T1000 (cell line): ENCODE measurements at places on chromosomes 16 and 17.

GRCh38 chr17:39485555-39485954, 24.3 kb downstream of the CDK12 start:
- peak; percentile 53 for DNase-seq

DNA sequence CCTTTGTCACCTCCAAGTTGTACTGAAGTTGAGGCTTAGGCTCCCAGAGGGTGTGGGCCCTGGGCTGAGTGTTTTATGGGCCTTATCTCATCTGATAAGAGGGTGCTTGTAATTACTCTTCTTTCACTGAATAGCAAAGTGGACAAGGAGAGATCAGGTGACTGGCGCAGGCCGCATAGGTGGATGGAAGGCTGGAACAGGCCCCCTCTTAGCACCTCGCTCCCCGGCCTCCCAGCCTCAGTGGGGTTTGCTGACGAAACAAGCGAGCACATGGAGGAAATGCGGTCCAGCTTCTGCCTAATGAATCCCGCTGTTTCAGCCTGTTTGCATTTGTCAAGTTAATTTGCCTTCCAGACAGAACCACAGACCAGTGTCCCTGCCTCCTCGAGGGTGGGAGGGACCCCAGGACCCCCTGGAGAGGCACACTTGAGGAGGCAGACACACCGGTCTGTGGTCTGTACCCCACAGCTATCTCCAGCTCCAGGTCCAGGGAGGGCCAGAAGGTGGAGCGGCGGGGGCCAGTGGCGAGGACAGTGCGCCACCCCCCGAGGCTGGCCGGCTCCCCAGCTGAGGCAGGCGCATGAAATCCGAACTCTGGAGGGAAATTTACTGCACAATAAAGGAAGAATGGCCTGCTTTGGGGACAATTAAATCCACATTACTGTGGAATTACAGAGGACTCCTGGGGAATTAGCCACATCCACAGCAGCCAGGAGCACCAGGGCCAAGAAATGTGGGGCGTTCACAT, 123.4 kb downstream of the NTN1 start:
- DNase-seq = no peak

DNA sequence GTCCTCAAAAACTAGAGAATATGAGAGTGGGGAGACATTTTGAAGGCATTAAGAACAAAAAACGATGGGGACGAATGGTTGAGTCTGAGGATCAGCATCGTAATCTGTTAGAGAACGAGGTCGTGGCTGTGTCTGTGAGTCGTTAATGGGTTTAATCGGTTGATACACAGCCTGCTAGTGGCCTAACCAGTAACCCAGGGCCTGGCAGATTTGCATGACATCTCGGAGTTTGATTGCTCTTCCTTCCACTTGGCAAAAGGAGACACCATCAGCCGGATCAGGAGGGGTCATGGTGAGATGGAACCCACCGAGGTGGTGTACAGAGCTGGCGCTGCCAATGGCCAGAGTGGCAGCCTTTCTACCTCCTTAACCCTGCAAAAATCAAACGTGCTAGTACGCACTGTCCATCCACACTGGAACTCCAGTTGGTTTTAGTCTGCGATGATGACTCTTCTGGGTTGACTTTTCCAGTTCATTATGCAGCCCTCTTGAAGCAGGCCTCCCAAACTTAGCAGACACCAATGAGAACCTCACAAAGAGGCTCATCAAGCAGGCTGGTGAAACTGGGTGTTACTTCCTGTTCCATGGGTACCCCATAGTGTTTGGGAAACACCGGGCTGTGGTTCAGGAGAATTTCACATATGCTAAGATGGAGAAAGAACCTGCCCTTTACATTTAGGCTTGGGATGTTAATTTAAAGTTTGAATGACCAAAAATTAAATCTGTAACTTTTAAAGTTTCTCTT, 4.1 kb downstream of the HS3ST3B1 start:
- no peak for DNase-seq

- no peak for DNase-seq
Measured at GRCh38 chr16:56087626-56088025, 103.7 kb upstream of the GNAO1 start.

GRCh38 chr17:40022497-40022896, 7.3 kb downstream of the CSF3 start:
- DNase-seq = no peak

GRCh38 chr16:17301184-17301583, 169.6 kb downstream of the XYLT1 start:
- DNase-seq = no peak

- DNase-seq = no peak
Measured at GRCh38 chr17:31856750-31857149, 2.3 kb downstream of the COPRS start.

DNA sequence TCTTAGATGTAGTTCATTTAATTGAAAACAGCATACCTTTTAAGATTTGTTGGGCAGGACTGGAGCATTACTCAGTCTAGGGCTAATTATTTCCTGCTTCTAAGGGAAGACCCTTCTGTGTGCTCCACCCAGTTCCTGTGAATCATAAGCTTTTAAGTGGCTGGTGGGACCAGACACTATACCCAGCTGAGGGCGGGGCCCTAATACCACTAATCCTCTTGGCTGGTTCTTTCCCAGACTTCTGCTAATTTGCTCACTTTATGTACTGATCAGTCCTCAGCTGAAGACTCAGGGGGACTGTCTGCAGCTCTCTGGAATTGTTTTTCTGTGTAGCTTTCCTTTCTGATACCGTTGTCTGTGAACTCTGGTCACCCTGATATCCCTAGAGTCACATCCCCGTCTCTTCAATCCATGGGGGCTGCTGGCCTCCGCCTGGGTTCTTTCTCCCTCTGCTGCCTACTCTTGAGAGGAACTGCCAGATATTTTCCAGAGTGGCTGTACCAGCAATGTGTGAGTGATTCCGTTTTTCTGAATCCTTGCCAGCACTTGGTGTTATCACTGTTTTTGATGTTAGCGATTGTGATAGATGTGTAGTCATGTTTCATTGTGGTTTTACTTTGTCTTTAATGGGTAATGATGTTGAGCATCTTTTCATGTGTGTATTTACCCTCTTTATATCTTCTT, 35.1 kb downstream of the MFSD11 start:
- DNase-seq = peak; percentile 62
